Left colon (tissue), 2 donors: ENCODE measurements at places on chromosomes 11 and 22.

DNA sequence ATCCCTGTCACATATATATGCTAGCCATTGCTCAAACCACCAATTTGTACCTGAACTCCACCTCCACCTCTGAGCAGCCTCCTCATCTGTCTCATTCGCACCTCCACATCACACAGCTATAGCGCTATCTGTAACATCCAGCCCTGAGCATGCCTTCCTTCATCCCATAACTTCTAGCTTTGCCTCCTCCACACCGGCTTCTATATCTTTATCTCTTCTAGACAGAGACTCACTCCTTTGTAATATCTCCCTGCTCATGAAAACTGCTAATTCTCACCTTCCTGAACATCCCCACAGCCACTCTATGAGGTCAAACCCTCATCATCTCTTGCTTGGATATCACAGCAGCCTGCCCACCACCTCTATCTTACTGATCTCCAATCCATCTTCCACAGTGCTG, 5.9 kb downstream of the SIAE start:
- DNase-seq: no peak

- DNase-seq: no peak
These were observed 49.2 kb upstream of the CCDC34 start for GRCh38 chr11:27412192-27412691.

DNA sequence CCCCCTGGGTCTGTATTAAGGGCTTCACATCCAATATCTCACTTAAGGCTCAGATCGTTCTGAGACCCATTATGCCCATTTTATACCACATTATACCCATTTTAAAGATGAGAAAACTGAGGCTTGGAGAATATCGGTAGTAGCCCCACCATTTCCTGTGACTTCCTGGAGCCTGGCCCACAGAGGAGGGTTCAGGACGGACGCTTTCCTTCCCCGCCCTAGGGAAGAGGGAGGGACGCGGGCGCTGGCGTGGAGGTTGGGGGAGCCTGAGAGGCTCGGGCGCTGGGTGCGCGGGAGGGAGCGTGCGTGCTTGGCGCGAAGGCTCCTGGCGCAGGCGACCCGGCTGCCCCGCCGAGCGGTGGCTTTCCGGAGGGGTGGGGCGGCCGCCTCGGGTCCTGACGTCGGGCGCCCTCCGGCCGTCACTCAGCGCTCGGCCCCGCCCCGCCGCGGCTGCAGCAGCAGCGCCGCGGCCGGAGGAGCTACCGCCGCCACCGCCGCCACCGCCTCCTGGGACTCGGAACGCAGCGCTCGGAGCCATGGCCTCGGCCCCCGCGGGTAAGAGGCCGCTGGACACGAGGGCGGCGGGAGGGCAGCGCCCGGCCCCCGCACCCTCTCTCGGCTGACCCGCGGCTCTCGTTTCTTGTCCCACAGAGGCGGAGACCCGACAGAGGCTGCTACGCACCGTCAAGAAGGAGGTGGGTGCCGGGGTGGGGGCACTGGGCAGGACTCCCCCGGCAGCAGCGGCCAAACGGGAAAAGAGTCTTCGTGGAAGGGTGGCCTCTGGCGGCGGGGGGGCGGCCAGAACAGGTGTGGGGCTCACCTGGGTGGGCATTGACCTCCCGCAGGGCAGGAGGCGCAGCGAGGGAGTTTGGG, at the start of gene SGSM1:
Gene SGSM1, plus strand, starts transcription at position 422 of the 873 bp plus-strand sequence. Its CDS starts 115 bp downstream, at position 537.
- peak; percentile 76 for DNase-seq

- no peak for DNase-seq
These were observed 32.7 kb upstream of the CD82 start for GRCh38 chr11:44532809-44533208.

- DNase-seq: no peak
These were observed 6.7 kb downstream of the SLC37A2 start for GRCh38 chr11:125069796-125070195.

- no peak for DNase-seq
These were observed 41.9 kb downstream of the SVIP start for GRCh38 chr11:22787551-22788162.

DNA sequence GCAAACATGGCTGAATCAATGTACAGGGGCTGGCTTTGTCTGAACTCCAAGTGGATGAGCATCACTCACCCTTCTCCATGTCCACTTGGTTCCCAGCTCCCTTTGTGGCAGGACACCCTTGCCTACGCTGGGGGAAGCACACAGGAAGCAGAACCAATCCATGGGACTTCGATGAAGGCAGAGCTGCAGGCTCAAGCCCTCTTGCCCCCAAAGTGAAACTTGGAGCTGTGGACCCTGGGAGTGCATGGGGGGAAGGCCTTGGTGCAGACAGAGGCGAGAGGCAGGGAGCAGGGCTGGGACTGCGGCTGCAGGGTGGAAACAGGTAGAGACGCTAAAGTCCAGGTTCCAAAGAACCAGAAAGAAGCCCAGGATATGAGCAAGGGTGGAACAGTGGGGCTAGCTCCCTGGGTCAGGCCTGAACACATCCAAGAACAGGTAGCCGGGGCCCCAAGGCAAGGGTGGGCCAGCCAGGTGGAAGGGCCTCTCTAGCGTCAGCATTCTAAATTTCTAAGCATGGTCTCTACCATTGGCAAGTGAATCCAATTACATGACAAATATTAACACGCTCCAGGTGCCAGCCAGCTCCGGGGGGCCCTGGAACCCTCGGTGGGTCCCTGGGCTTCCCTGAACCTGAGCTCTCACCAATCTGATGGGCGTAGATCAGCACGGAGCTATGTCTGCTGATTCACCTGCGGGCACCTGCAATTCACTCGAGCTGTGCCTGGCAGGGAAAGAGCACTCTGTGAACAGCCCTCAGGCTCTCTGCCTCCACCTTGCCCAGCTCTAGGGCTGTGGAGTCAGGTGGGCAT, 532.8 kb downstream of the BRD1 start:
- DNase-seq: no peak

- DNase-seq: no peak
These were observed at the start of gene MPPED1 for GRCh38 chr22:43411869-43412807. MPPED1 (plus strand) TSS chr22:43412014; CDS start chr22:43424986, 12,972 bp downstream.

DNA sequence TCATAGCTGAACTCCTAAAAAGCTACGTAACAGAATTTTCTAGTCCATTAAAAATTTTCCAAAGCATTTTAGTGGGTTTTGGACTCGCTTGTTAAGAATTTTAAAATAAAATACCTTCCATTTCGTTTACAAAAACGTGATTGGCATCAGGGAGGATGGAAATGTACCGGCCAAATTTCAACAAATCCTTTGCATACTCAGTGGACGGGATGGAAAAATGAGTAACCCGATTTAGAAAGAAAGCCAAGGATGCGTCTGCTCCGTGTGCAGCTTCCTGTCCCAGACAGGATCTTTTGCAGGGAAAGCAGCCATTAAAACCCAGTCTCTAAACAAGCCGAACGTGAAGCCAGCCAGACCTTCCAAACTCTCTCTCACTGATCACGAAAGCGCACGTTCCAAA, 15.6 kb downstream of the TMEM184B start:
- no peak for DNase-seq

GRCh38 chr11:122305426-122306320, 189.7 kb upstream of the BLID start:
- DNase-seq: no peak

DNA sequence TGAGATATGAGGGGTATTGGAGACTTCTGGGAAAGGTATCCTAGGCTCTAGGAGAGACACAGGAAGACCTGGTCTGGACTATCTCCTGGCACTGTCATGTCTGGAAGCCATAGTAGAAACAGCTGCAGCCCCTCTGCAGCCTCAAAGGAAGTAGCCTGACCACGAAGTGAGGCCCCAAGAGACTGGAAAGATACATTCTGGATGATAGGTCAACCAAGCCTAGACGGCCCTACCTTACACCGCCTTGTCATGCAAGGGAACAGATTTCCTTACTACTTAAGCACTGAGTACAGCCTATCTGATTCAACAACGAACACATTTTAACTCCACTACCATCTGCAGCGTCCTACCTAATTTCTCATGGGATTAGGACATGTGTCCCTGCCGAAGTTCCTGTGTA, 31.1 kb downstream of the UQCR10 start:
- no peak for DNase-seq

GRCh38 chr11:70397983-70398833, at the start of gene CTTN:
CTTN (plus strand) TSS chr11:70398529; CDS start chr11:70407298, 8,769 bp downstream.
- DNase-seq: peak; percentile 84

GRCh38 chr22:44279069-44279360, 33.7 kb downstream of the SHISAL1 start:
- no peak for DNase-seq

DNA sequence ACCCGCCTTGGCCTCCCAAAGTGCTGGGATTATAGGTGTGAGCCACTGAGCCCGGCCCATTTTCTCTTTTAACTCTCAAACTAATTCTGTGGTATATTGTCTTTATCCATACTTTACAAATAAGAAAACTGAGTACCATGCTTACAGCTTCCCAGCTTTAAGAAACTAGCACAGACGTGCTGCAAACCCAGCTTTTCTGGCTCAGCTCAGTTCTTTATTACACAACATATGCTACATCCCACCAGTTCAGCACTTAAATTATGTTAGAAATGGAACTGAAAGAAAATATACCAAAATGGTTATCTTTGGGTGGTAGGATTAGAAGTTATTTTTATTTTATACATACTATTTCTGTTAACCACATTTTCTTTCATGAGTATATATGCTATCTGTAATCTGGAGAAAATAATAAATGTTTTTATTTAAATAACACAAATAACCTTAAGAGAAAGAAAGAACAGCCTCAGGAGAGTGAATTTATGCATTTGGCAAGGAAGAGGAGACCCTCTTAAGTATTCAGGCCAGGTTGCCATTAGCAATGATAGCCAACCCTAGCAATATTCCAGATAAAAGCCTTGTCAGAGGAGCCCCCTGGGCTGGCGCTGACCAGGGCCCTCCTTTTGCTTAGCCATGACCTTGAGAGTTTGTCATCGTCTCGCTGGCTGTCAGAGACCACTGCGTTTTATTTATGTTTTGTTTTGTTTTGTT, 33.8 kb downstream of the SLN start:
- DNase-seq: no peak

DNA sequence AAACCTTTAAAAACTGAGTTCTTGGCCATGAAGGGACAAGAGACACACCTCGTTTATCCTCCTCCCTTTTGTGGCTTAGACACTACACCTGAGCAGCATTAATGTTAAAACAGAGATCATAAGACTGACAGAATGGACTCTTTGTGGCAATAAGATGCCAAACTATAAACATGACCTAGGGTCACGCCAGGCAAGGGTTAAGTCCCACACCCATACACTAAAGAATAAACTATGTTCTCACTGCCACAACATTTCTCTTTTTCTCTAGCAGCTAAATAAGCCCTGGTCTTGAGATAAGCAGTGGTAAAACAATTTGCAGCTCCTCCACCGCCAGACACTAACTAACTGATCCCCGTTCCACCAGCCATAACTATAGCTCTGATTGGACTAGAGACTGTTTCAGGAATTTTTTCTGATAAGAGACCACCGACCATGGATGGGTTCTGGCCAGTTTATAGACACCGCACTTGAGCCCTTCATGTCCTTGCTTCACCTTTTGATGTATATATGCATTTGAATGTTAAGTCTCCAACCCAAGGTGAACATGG, 4.9 kb upstream of the SLCO2B1 start:
- no peak for DNase-seq

- peak; percentile 64 for DNase-seq
These were observed 434 bp downstream of the BANF1 start for GRCh38 chr11:66002648-66003225.

DNA sequence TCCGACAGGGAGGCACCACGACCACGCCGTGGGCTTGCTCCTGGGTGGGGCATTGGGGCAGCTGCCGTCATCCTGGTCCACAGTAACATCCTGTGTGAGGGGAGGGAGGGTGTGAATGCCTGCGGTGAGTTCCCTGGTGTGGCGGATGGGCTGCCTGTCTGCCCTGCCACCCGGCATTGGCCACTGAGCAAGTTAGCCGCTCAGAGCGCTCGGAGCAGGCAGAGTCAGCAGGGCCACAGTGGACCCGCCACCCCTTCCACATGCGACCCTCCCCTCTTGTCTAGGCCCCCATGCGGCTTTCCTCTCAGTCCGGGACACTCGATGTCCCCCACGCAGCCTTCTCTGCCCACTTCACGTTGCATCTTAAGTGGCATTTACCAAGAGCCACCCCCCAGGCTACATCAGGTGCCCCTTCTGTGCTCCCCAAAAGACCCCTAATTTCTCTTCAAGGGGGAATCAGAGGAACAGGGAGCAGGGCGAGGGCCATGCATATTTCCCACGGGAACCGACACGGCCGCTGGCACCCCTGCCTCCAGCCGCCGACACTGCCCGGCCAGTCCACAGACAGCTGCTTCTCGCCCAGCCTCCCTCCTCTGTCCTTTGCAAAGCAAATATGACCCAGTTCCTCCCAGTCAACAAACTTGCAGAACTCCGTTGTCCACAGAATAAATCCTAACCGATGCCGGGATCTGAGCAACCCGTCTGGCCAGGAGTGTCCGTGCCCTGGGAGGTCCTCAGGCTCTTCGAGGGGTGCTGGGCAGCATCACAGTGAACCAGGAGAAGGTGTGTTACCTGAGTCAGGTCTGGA, 1482.1 kb downstream of the TBC1D22A start:
- no peak for DNase-seq
